Choroid plexus epithelial cell (primary cell): ENCODE measurements at places on chromosomes 2 and 18.

- no peak for DNase-seq
Measured at GRCh38 chr2:165933211-165933910, 20.2 kb downstream of the TTC21B start.

DNA sequence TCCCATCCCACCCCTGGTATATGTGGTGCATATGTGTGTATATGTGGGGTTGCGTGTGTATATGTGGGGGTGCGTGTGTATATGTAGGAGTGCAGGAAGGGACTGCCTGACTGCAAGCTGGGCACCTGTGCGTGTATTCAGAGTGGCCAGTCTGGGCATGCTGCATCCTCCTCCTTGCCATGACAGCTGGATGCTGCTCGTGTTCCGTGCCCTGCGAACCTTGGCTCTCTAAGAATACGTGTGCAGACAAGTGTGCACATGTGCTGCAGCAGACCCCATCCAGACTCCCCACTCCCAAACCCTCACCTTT lies 222.1 kb downstream of the CELF4 start:
- DNase-seq = no peak

DNA sequence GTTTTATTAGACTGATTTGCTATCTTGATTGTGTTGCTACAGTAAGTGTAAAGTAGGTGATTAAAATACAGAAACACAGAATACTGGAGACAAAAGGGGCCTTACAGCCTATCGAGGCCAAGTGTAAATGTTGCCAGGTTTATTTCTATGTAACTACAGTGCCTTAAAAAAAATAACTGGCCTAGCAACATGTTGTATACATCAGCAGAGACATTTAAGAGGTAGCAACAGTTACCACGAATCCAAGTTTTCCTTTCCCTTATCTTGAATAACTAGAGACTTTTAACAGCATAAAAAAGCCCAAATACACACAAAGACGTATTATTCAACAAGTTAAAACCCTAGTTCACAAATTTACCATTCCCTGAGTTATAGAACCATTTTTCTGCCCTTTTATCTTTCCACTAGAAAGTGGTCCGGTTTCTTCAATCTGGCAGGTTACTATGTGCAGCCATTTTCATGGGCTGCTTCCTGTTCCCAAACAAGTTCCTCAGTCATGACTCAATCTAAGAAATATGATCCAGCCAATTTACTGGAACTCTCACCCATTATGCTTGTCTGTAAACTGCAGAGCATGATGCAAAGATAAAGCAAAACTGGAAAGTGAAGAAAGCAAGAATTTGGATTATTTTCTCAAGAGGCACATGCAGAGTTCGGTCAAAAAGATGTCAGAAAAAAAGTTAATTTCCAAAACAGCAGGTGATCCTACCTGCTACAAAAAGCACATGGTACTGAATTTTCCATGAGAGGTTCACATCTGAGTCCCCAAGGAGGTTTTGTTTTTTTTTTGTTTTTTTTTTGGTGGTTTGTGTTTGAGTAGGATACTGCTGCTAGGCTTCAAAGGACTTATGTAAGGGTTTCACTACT lies 22.2 kb downstream of the NFE2L2 start:
- DNase-seq = peak; percentile 97

DNA sequence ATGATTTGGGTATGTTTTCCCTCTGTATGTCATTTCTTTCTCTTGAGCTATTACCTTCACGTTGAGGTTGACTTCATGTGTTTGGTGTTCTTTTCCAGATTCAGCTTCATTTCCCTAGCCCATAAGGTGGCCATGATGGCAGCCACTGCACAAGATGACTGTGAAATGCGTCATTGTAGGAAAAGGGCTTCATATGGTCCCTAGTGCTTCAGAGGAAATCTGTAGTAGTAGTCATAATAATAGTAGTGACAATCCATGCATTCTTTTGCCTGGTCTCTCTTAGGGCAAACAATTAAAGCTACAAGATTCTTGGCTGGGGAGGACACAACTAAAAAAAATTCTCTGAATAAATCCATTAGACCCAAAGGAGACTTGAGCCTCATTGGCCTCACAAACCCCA lies 28.4 kb downstream of the AOX1 start:
- DNase-seq = no peak

DNA sequence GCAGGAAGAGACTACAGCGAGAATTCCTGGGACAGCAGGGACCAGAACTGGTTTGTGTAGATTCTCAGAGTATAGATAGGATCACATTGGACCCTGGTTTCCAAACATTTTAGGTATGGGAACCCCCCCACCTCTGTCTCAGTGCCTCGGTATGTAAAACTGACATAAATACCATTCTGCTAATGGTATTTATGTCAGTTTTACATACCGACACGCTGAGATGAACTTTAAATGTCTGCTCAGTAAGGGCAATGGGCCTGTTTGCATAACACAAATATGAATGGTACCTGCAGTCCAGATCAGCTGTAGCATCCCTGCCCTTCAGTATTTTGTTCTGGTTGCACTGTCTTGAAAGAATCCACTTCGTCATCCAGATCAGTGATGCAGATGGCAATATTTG lies 73.2 kb downstream of the WDSUB1 start:
- no peak for DNase-seq

DNA sequence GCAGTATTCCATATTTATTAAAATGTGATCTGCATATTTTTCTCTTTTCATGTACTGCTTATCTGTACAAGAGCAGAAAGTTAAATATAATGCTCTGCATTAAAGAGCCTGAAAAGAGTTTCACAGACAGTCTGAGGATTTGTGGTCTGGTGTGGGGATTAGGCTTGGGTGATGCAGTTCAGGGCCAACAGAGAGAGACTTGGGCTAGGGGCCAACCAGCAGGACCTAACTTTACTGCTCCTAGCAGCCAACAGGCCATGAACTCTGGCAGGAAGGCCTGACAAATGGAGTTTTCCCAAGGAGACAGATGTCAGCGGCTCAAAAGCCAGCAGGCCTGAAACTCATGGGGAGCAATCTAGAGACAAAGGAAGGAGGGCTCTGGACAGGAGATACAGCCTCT lies 169.6 kb downstream of the LRRTM1 start:
- DNase-seq = no peak

DNA sequence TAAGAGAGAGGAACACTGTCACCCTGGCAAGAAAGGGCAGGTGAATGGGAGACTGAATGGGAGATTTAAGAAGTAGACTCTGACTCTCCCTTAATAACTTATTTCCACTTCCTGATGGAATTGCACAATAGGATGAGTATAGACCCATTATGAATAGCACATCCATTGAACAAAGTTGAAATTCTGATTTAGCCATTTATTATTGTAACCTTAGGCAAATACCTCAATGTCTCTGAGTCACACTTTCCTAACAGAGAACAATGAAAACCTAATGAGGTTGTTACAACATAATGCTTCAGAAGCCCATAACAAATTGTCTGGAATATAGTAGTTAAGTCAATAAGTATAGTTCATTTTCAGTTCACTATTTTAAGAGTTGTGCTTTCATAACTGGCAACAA lies 78.9 kb downstream of the NRXN1 start:
- peak; percentile 70 for DNase-seq

- DNase-seq = peak; percentile 53
Measured at GRCh38 chr2:37324786-37325624, at the start of gene PRKD3. Gene PRKD3 (minus strand): TSS chr2:37324833. CDS start chr2:37316524, 8,309 bp downstream.

DNA sequence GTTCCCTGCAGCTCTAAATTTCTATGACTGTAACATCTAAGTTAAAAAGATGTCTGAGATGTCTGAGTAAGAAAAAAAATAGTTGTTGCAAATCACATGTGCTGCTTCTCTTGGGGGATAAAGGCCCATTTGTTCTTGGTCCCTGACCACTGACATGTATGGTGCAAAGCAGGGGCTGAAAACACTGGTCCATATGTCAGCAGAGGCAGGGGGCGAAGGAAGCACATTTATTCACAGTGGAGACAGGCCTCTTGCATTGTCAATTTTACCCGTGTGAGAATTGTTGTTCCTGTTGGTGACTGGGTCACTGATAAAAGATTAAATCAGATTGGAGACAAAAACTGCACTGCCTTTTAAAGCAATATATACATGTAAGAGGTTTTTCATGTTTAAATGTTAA lies 38.8 kb downstream of the PRKCE start:
- DNase-seq = no peak

- no peak for DNase-seq
Measured at GRCh38 chr2:122799391-122799790, 1043.9 kb downstream of the TSN start.

- DNase-seq = no peak
Measured at GRCh38 chr2:173300458-173300857, 54.2 kb upstream of the CDCA7 start.
